ENCODE measurements at places on chromosomes 1 and 21.

GRCh38 chr1:165501330-165501969 lies 42.4 kb upstream of the LRRC52 start:
- no peak for DNase-seq

DNA sequence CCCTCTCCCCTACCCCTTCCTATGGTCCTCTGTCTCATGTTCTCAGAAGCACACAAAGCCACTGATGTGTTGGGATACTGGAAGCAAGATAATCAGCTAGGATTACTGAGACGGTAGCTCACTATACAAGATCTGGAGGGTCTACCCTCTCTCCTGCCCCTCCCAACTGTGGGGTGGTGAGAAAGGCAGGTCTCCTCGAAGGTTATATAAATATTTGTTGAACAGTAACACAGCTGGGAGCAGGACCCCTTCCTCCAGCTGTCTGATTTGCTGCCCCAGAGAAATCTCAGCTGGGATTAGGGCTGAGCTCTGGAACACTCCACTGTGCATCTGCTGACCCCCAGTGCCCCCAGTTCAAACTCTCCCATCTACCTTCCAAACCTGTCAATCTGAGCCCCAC lies 94.2 kb upstream of the IPO9 start:
- no peak for DNase-seq

GRCh38 chr1:17599954-17600300 lies 60.4 kb downstream of the ARHGEF10L start:
- no peak for DNase-seq

- DNase-seq: peak; percentile 58
Measured at GRCh38 chr1:22048351-22049192, 3.9 kb upstream of the CDC42 start.

DNA sequence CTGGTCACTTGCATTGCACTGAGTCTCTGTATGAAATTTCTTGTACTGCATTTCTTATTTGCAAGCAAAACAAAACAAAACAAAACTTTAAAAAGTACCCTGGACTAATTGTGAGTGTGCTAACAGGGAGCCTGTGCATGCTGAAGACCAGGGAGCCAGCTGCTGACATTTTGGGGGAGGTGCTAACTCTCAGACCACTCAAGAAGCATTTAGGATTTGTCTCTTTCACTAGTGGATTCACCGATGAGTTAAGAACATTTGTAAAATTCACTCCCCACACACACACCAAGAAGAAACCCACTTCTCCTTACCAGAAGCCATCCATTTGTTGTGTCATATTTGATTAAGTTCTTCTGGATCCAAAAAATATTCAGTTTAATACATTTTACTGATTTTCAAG lies 95.7 kb upstream of the C1orf105 start:
- no peak for DNase-seq

DNA sequence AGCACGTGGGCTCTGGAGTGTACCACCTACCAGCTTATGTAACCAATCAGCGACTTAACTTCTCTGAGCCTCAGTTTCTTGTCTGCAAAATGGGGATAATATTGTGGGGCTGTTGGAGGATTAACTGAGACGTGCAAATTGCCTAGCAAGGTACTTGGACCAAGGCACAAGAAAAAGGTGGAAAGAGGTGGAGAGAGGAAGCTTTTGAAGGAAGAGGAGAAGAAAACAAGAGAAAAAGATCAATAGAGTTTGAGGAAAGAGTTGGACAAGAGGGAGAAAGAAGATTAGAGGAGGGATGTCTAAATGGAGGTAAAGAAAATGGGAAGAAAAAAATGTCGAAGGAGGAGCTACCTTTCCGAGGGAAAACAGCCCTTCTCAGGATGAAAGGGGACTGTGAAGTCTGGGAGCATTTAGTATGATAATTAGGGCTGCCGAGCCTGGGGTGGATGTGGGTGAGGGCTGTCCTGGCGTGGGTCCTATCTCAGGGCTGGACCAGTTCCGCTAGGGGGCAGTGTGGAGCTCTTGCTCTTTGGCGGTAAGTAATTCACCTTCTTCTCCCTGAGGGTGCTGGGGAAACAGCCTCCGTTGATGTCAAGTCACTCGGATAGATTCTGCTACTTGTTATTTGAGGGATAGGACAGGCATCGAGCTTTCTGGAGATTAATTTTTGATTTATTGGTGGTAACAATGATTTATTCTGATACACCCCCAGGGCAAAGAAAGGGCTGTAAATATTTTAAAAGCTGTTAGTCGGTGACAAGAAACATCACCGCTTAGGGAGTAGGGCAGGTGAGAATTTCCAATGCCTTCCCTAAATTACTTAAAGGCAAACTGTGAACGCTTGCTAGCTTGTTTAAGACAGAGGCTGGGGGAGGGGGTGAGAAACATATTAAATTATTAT lies 79.0 kb upstream of the NFASC start:
- peak; percentile 91 for DNase-seq

- no peak for DNase-seq
Measured at GRCh38 chr1:31505911-31506497, 70.3 kb upstream of the TINAGL1 start.

- DNase-seq: no peak
Measured at GRCh38 chr1:12491656-12492055, 126.4 kb downstream of the DHRS3 start.

DNA sequence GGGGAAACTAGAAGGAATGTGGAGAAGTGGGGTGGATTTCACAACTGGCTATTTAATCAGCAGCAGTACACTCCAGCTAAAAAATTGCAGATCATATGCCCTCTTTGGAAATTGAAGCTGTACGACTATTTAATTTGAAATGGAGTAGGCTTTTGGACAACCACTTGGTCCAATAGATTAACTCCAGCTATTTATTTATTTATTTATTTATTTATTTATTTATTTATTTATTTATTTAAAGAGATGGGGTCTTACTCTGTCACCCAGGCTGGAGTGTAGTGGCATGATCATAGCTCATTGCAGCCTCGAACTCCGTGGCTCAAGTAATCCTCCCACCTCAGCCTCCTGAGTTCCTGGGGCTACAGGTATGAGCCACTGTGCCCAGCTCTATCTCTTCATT lies 312.3 kb downstream of the KCNH1 start:
- no peak for DNase-seq

- no peak for DNase-seq
Measured at GRCh38 chr1:233078396-233078795, 128.0 kb downstream of the NTPCR start.

- DNase-seq: no peak
Measured at GRCh38 chr1:171206978-171207355, 21.9 kb downstream of the FMO2 start.

GRCh38 chr1:181100015-181100905 lies 11.8 kb downstream of the IER5 start:
- DNase-seq: peak; percentile 63

GRCh38 chr1:201954263-201955008 lies 867 bp upstream of the TIMM17A start:
- peak; percentile 24 for DNase-seq

GRCh38 chr21:16755061-16755460 lies 757.8 kb upstream of the CXADR start:
- DNase-seq: no peak

DNA sequence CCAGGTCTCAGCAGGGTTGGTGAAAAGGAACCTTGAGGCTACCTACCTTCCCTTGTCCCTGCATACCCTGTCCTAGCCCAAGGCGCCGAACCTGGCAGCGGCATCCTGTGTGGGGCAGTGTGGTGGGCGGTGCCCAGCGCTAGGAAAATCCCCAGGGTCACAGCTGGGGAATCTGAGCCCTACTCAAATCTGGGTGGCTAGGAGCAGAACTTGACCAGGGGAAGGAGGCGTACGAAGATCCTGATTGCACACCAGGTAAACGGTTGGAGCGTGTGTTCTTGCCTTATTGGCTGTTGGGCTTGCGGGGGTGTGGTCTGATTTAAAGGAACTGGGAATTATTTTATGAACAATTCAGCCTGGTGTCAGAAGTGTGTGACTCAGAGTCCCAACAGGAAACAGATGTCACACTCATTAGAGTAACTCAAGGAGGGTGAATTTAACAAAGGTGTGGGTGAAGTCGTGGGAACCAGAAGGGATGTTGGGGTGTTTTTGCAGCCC lies 118.6 kb downstream of the LRIG2 start:
- DNase-seq: no peak

GRCh38 chr1:152348447-152348846 lies 11.4 kb downstream of the FLG2 start:
- no peak for DNase-seq

GRCh38 chr1:226736001-226736907 lies 2.8 kb downstream of the ITPKB start:
- DNase-seq: peak; percentile 35

DNA sequence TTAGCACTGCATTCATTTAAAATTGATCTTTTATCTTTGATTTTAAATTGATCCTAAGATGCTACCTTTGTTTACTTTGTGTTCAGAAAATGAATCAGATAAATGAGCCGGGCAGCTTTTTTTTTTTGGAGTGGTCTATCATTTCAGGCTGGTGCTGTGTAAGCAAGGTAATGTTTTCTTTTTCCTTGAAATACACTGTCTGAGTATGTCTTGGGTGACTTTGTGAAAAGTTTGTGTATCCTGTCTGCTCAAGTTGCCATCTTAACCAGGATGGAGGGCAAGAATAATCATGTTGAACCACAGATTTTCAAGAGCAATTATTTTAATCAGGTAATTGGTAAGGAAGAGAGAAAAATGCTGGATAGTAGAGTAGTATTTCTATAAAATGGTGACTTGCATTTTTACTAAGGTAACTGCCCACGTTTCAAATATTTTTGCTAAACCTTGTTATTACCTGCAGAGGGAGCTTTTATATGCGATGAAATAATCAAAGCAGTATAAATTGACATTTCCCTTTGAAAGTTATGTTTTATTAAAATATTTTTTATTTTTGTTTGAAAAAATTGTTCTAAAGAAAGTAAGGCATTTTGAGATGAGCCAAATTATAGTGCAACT lies 11.1 kb downstream of the ADGRL2 start:
- no peak for DNase-seq

- no peak for DNase-seq
Measured at GRCh38 chr1:152109998-152110294, 5.3 kb downstream of the TCHH start.

DNA sequence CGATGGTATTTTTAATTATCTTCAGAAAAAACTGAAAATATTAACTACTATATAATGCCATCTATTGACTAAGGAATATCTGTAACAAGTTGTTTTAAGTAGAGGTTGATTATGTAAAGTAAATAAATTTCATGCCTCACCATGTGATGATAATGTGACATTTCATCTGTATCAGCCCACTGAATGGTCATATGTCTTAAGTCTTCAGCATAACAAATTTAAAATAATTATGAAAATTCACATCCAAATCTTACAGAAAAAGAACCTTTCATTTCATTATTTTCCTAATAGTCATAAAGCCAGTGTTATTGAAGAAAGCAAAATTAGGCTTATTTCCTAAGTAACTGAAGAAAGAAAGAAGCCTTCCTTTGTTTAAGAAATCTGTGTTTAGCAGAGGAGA lies 72.6 kb downstream of the ITGB3BP start:
- DNase-seq: no peak

Data from stimulated activated CD4-positive, alpha-beta T cell treated with anti-CD3 and anti-CD28 coated beads, Interleukin-2, amount 100 ng/mL, for 24 hours (primary cell).